ENCODE measurements at places on chromosomes 7 and 10. TPM values are rescaled to one million over a fixed set of nuclear protein-coding genes. Genes with fewer than 3 reads are reported as not detected.

ANKRD61 gene
- 0.29 TPM for polyA plus RNA-seq

YAE1 gene
- polyA plus RNA-seq: 18.9 TPM

GATA3 gene
- 24.0 TPM for polyA plus RNA-seq

CHN2 gene
- 0.98 TPM for polyA plus RNA-seq

RAPGEF5 gene
- polyA plus RNA-seq: not detected

NEURL1 gene
- polyA plus RNA-seq: 1.1 TPM

DOCK1 gene
- not detected for polyA plus RNA-seq

CPED1 gene
- not detected for polyA plus RNA-seq

TMEM130 gene
- not detected for polyA plus RNA-seq

INMT gene
- not detected for polyA plus RNA-seq

OR6V1 gene
- not detected for polyA plus RNA-seq

UCN3 gene
- not detected for polyA plus RNA-seq

ZNF804B gene
- not detected for polyA plus RNA-seq

GDF2 gene
- not detected for polyA plus RNA-seq

PTPRN2 gene
- 1.7 TPM for polyA plus RNA-seq

FKBP14 gene
- polyA plus RNA-seq: 1.6 TPM

DENND2A gene
- not detected for polyA plus RNA-seq

WNT16 gene
- not detected for polyA plus RNA-seq

ABLIM1 gene
- 372 TPM for polyA plus RNA-seq

EPO gene
- polyA plus RNA-seq: not detected

FGFBP3 gene
- 1.8 TPM for polyA plus RNA-seq

KIF11 gene
- 0.19 TPM for polyA plus RNA-seq

PDGFA gene
- not detected for polyA plus RNA-seq

MYOF gene
- not detected for polyA plus RNA-seq

GIMAP6 gene
- polyA plus RNA-seq: 188 TPM

DNAH11 gene
- 0.02 TPM for polyA plus RNA-seq

MOSPD3 gene
- polyA plus RNA-seq: 20.6 TPM

FAM204A gene
- 122 TPM for polyA plus RNA-seq

ANKRD1 gene
- not detected for polyA plus RNA-seq

ZNF503 gene
- not detected for polyA plus RNA-seq

PKD1L1 gene
- not detected for polyA plus RNA-seq

PDE1C gene
- polyA plus RNA-seq: not detected

GLI3 gene
- not detected for polyA plus RNA-seq

TRPV6 gene
- not detected for polyA plus RNA-seq

AGBL3 gene
- 0.51 TPM for polyA plus RNA-seq

CLRN3 gene
- not detected for polyA plus RNA-seq

DPP6 gene
- polyA plus RNA-seq: not detected

ZNF467 gene
- 6.8 TPM for polyA plus RNA-seq

PAX4 gene
- not detected for polyA plus RNA-seq

CNPY1 gene
- polyA plus RNA-seq: not detected

ACTL6B gene
- not detected for polyA plus RNA-seq

SORCS3 gene
- polyA plus RNA-seq: 0.57 TPM

SLF2 gene
- polyA plus RNA-seq: 11.5 TPM

CACNB2 gene
- polyA plus RNA-seq: 0.30 TPM

SPDYE17 gene
- polyA plus RNA-seq: not detected

NCF1 gene
- 10.0 TPM for polyA plus RNA-seq

RABGEF1 gene
- 21.1 TPM for polyA plus RNA-seq

JAKMIP3 gene
- polyA plus RNA-seq: not detected

HTR5A gene
- not detected for polyA plus RNA-seq

PDSS1 gene
- polyA plus RNA-seq: 3.9 TPM

CASTOR2 gene
- 1.5 TPM for polyA plus RNA-seq

SUFU gene
- 10.8 TPM for polyA plus RNA-seq

GNAT3 gene
- polyA plus RNA-seq: not detected

ENTPD1 gene
- polyA plus RNA-seq: 0.21 TPM
